Activated T-cell treated with anti-CD3 and anti-CD28 coated beads for 48 hours (primary cell): ENCODE measurements at places on chromosomes 12 and 14.

- no peak for DNase-seq
Measured at GRCh38 chr14:58666737-58667136, 29.0 kb downstream of the DACT1 start.

DNA sequence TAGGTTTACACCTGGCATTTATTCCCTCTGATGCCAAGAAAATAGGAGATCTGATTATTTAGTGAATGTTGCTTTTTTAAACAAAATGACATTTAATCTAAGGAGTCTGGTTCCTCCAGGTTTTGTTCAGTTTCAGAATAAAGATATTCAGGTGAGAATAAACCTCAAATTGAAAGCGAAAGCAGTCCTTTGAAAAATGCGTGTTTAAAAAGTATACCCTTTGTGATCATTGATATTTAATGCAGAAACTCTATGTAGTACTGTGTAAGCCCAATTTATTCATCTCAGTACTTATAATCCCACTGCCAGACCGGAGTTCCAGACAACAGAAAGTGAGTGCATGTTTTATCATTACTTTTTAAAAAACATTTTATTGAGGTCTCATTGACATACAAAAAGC lies 210.2 kb downstream of the KCNC2 start:
- DNase-seq = no peak

GRCh38 chr12:90679674-90680073 lies 275.3 kb downstream of the CCER1 start:
- no peak for DNase-seq

DNA sequence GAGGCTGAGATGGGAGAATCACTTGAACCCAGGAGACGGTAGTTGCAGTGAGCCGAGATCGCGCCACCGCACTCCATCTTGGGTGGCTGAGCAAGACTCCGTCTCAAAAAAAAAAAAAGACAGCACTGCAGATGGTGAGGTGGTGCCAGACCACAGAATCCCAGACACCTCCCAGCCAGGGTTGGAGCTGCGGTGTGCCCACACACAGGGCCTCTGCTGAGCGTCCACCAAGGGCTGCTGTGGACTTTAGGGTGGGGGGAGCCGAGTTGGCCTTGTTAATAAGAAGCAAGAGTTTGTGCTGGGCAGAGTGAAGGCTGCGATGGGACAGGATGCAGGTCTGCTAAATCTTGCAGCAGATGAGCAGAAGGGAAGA lies 14.2 kb downstream of the KMT5A start:
- DNase-seq = no peak

- no peak for DNase-seq
Measured at GRCh38 chr14:64645220-64645892, 58.9 kb upstream of the PLEKHG3 start.
